CD4-positive, alpha-beta T cell treated with Interleukin-6 for 4 hours (primary cell): ENCODE measurements at places on chromosomes 7 and 10.

GRCh38 chr7:122056977-122057376, 87.1 kb downstream of the AASS start:
- no peak for DNase-seq

- DNase-seq, result no peak
Observed at GRCh38 chr7:47941136-47941844, 7.0 kb downstream of the PKD1L1 start.

- DNase-seq, result no peak
Observed at GRCh38 chr10:25072786-25073185, 56.4 kb downstream of the THNSL1 start.

GRCh38 chr10:8563478-8563877, 509.0 kb downstream of the GATA3 start:
- DNase-seq, result no peak

DNA sequence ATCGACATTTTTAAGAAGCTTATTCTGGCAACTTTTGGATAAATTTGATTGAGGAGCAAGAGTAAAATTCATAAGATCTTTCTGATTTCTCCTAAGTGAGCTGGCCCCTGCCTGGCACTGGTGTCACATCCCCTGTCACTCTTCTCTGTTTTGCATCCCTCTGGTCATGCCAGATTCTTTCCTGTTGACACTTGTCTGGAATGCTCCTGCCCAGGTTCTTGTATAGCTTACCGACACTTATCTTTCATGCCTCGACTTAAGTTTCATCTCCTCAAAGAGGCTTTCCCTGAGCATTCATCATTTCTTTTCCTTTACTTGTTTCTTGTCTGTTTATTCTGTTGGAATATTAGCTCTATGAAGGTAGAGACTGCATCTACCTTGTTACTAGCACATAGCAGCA, 22.2 kb upstream of the AASS start:
- DNase-seq, result no peak

GRCh38 chr10:88915781-88916180, 35.7 kb downstream of the STAMBPL1 start:
- DNase-seq, result no peak

DNA sequence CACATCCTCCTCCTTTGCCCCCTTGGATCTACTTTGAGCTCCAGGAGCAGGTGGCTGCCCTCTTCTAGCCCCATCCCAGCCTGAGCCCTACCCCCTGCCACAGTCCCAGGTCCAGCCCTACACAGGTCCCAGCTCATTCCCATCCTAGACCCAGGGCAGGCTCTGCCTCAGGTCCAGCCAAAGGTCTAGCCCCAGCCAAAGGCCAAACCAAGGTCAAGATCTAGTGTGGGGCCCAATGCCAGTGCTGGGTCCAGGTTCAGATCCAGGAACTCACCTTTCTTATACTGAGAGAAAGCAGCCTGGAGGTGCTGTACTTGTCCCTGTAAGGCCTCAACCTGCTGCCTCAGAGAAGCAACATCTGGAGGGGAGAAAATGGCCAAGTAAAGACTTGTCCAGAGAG, 8.5 kb downstream of the SFTPD start:
- DNase-seq, result no peak

- DNase-seq, result no peak
Observed at GRCh38 chr10:38157270-38157685, 63.1 kb downstream of the ZNF37A start.

- no peak for DNase-seq
Observed at GRCh38 chr7:55251911-55252310, 113.2 kb upstream of the LANCL2 start.

DNA sequence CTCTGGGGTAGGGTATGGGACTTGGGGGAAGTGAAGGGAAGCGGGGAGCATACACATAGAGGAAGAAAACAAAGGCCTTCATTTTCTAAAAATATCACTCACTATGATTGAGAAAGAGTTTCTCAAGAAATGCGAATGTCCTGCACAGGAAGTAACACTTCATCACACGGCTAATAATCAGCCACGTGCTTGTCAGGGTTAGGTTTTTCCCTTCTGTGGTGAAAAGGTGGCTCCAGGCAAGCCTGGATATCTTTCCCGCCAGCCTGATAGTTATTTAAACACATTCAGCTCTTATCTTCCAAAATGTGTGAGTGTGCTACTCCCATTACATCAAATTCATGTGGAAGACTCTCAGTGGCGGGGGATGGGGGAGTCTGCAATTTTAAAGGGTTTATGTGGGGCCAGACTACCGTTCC, 166.4 kb upstream of the ADO start:
- peak; percentile 8 for DNase-seq

GRCh38 chr7:151226560-151226874, 488 bp downstream of the ABCF2 start:
- no peak for DNase-seq

- DNase-seq, result peak; percentile 73
Observed at GRCh38 chr7:142482891-142483658, 225.2 kb upstream of the PRSS58 start.

DNA sequence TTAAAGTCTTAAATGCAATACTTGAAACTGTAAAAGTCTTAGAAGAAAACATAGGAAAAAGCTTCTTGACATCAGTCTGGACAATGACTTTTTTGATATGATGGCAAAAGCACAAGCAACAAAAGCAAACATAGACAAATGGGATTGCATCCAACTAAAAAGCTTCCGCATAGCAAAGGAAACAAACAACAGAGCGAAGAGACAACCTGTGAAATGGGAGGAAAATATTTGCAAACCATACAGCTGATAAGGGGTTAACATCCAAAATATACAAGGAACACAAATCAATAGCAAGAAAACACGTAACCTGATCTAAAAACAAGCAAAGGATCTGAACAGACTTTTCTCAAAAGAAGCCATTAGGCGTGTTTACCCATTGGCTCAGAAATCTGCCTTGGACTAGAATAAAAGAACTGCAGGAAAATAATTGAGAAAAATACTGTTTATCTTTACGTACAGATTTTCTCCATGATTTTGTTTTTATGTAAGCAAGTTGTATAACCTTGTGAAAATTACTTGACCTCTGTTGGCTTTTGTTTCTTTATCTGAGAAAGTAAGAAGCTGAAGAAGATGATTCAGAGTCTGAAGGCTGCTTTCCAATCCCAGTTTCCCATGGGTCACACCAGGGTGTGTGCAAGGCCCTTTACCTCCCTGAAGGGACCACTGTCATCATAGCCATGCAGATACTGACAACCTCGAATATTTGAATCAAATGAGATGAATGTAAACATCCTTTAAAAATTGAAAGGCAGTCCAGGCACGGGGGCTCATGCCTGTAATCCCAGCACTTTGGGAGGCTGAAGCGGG, 99.1 kb upstream of the LANCL2 start:
- DNase-seq, result no peak

GRCh38 chr10:72303424-72304128, 29.9 kb downstream of the DDIT4 start:
- peak; percentile 1 for DNase-seq

- no peak for DNase-seq
Observed at GRCh38 chr7:16205466-16205865, 215.9 kb downstream of the CRPPA start.

DNA sequence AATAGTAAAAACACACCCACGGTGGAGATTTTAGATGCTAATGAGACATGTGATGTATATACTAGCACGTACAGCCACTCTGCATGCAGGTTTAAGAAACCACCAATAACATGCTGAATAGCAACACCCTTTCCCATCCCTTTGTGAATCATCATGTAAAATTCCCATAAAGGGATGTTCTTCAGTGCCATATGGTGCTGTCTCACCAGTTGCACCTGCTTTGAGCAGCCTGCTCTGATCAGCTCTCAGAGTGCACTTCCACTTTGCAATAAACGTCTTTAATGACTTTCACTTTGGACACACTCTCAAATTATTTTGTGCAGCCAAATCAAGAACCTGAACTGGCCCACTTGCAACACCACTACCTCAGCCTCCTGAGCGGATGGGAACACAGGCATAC, 615.0 kb downstream of the ANKRD7 start:
- no peak for DNase-seq

DNA sequence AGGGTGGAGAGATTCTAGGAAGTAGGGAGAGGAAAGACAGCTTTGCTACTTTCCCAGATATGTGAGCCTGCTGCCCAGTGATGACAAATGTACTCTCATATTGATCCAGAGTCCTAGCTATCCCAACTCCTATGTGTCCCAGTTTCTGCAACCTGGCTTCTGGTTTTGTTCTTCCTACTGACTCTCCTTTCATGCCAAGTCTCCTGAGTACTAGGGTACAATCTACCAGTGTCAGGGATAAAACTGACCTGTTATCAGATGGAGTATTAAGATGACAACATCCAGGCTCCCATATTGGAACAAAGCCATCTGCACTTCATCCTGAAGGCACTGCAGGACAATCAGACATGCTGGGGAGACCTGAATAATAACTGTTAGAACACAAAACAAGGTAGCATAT, 233.7 kb upstream of the PHYHIPL start:
- DNase-seq, result no peak

- DNase-seq, result no peak
Observed at GRCh38 chr10:15515202-15515601, 144.1 kb upstream of the FAM171A1 start.

- DNase-seq, result no peak
Observed at GRCh38 chr10:80163741-80164341, 31.3 kb downstream of the PLAC9 start.

- DNase-seq, result no peak
Observed at GRCh38 chr7:4845740-4846142, 16.1 kb downstream of the PAPOLB start.

- no peak for DNase-seq
Observed at GRCh38 chr10:113228530-113228929, 278.5 kb downstream of the TCF7L2 start.

GRCh38 chr10:1434202-1434601, 303.1 kb downstream of the ADARB2 start:
- DNase-seq, result no peak

DNA sequence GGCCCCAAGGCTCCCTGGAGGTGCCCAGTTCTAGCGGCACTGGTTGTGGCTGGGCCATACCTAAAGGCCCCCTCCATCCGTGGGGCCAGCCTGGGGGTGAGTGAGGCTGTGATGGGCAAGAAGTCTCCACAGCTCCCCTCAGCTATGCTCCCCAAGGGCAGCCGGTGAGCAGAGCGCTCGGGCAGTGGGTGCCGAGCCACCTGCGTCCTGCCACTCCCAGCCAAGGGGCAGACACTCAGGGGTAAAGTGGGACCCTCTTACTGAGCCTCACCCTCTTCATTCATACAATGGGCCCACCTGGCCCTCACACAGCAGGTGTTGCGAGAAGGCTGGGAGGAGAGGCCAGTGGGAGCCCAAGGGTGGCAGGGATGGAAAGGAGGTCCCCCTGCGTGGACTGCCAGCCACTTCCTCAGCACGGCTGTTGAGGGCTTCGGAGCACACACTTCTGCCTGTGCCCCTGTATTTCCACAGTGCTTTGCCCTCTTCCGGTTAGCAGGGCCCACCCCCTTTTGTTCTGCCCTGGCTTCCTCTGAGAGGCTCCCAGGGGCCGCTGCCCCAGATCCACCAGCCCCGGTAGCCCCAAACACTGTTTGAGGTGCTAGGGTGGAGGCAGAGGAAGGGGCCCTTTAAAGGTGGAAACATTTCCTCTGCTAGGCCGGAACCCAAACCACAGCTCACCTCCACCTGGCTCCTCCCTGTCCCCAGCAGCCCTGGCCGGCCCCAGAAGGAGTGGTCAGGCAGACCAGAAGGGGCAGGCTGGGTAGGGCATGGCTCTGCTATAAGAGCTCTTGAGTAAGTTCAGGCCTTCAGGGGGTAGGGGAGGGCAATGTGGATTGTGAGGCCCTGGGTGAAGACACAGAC, 16.4 kb upstream of the C10orf105 start:
- DNase-seq, result peak; percentile 74

GRCh38 chr10:44980309-44981171, 1.9 kb upstream of the DEPP1 start:
- DNase-seq, result no peak

- DNase-seq, result no peak
Observed at GRCh38 chr10:116469437-116469836, 41.8 kb downstream of the PNLIPRP3 start.
